ENCODE measurements at places on chromosomes 12 and 14. TPM values are rescaled to one million over a fixed set of nuclear protein-coding genes. Genes with fewer than 3 reads are reported as not detected.

DNA sequence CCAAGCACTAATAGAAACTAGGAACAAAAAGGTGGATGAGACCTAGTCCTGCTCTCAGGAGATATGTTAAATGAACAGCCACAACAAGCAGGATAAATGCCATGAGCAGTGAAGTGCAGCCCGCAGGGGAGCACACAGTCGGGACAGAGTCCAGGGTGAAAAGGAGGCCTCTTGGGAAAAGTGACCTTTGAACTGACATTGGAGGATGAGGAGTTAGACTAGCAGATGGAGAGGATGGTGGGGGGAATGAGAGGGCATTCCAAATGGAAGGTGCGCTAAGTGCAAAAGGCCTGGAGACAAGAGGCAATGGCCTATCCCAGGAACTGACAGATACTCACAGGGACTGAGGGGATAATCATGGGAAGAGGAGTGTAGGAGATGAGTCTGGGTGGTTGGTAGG is 4.5 kb downstream of the OS9 start:
- DNase-seq: no peak

GRCh38 chr14:100292776-100293461 is 13.3 kb downstream of the SLC25A29 start:
- DNase-seq: no peak

DNA sequence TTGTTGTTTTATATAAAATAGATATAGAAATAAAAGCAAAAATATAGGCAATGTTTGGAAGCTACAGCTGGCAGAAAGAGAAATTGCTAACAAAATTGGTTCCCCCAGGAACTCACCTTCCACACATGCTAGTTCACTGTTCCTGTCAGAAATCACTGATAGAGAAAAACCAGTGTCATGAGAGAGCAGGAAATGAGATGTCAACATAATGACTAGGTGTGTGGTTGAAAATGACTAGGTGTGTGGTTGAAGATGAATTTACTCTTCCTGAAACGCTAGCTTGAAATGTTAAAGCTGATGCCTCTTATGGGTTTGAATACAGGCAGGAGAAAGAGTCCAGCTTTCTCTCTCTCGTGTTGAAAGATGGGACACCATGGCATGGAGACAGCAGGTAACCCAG is 216.3 kb downstream of the C12orf42 start:
- DNase-seq: no peak

GRCh38 chr12:47509398-47509851 is 196.4 kb downstream of the RPAP3 start:
- no peak for DNase-seq

- DNase-seq: no peak
Measured at GRCh38 chr12:12440784-12441428, 84.0 kb downstream of the BORCS5 start.

- no peak for DNase-seq
Measured at GRCh38 chr12:89924191-89924590, 215.6 kb upstream of the ATP2B1 start.

DNA sequence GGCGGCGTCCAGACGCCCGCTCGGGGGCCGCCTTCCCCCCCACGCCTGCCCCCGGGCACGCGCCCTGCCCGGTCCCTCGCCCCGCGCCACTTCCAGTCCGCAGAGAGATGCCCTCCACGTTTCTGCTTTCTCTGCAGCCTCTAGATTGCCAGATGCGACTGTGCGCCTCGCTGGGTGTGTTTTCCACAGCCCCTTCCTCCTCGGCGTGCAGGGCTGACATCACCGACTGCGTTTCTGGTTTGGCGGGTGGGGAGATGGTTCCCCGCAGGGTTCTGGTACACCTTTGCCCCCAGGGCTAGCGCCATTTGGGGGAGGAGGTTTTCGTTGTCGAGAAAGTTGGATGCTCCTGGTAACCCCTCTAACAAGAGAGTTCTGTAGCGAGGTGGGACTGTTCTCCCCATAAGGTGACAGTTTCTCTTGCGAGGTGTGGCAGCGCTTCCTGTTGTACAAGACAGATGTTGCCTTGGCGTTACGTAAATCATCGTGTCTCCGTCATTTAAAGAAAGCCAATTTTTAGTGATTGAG is 1.5 kb downstream of the CALM1 start:
- peak; percentile 84 for DNase-seq

DNA sequence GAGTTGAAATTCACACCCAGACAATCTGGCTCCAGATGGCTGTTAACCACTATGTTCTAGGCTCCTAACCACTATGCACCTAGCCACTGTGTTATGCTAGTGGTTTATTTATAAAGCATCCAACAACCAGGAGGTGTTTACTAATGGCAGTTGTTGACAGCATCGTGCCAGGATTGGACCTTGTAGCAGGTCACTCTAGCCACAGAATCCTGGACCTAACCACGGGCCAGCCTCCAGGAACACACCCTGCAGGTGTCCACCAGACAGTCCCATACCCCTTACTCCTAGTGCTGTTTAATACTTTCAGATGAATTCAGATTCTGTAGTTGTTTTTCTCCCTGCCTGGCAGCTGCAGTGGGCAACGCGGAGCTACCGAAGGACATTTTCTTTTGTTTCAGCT is 109.4 kb upstream of the MYL2 start:
- no peak for DNase-seq

DNA sequence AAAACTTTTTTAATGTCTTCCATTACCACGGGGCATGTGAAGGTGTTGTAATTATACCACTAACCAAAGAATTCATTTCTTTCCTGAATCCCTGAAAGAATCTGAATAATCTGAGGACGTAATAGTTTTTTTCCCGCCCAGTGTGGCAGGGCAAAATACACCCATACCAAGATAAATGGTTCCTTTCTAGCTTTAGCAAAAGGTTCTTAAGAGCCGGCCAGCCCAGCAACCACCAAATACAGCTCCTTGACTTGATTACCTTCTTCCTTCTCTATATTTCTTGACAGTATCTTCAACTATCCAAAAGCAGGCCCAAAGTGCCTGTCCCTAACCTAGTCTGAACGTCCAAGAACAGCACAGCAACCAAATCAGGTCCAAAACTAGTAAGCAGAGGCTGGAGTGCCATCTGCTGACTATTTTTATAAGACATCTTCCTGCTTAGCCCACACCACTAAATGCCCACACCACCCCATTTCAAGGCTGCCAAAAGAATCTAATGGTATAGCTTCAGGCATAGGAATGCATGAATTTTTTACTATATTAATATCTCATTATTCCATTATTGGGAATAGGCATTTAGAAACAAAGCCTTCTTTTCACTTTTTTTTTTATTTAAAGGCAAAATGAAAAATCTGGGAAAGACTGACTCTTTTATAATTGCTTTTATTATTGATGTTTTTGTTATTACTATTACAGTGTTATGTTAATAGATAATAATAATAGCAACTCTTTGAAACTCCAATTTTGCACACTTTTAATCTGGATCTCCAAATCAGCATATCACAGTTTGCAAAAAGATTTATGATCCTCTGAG is 524.4 kb downstream of the MED13L start:
- DNase-seq: no peak

- DNase-seq: no peak
Measured at GRCh38 chr12:53170215-53170614, 10.3 kb upstream of the ZNF740 start.

- DNase-seq: no peak
Measured at GRCh38 chr12:58633479-58633878, 286.8 kb downstream of the LRIG3 start.

GRCh38 chr12:54688309-54689033 is 40.3 kb upstream of the DCD start:
- DNase-seq: no peak

GRCh38 chr12:25079393-25079792 is 115.6 kb downstream of the DNAI7 start:
- no peak for DNase-seq

DNA sequence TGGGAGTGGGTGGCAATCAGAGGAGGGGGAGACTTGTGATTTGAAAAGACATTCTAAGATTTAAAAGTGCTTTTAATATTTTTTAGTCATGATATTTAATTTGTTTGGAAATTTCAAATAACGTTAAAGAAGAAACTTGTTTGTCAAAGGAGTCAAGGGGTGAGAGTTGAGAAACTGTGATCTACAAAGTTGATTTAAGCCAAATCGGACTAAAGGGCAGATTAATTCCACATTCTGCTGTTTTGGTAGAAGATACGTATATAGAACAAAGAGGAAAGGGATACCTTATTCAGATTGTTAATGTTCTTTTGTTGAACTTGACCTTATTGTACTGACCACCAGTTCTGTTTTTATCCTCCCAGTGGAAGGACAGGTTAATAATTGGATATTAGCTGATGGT is 6.7 kb downstream of the EIF4B start:
- no peak for DNase-seq

- no peak for DNase-seq
Measured at GRCh38 chr12:83763425-83763824, 1076.7 kb downstream of the TMTC2 start.

GRCh38 chr12:67367843-67368242 is 98.7 kb downstream of the CAND1 start:
- no peak for DNase-seq

Gene RAB3IP
- total RNA-seq: 58.2 TPM

Gene TC2N
- 35.2 TPM for total RNA-seq

Gene OAS2
- 1.3 TPM for total RNA-seq

Gene SRRM4
- not detected for total RNA-seq

Gene NOVA1
- total RNA-seq: 8.0 TPM

Gene MIP
- not detected for total RNA-seq

Gene FGF6
- total RNA-seq: not detected

Gene KLRB1
- total RNA-seq: 1.1 TPM

Gene TRPV4
- total RNA-seq: 0.57 TPM

Gene GSC
- total RNA-seq: not detected

Gene AQP2
- not detected for total RNA-seq

Gene ADAM21
- not detected for total RNA-seq

Gene ZNF140
- 15.4 TPM for total RNA-seq
